ENCODE measurements at places on chromosomes 12 and 14.

DNA sequence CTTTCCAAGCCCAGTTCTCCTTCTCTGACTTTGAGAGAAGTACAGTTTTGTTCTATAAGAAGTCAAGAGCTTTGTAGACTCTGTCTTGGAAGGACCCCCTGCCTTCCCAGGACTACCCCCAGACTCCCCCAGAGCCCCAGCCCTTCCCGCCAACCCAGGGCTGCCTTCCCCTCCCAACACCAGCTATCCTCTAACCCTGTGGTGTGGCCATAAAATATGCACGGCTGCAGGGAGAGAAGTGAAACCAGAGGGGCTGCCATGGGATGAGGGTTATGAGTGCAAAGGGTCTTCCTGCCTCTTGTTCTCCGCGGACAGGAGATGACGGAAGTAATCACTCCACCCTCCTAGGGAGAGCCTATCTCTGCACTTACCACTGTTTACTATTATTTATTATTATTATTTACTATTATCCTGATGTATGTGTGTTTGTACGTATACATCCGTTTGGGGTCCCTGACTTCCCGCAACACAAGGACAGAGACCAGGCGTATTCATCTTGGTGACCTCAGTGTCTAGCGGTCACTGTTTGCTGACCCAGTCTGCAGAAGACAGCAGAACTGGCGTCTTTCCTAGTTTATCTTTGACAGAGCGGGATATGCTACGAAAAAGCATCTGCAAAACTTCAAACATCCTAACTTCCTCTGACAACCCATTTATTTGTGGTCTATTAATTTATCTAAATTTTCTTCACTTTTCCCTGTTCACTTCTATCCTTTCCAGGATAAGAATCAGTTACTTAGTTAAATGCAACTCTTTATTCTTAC, 3.5 kb upstream of the SCNN1A start:
- no peak for DNase-seq

- DNase-seq = no peak
Observed at GRCh38 chr12:47990351-47991105, 13.7 kb downstream of the COL2A1 start.

- no peak for DNase-seq
Observed at GRCh38 chr12:60926256-60926655, 1330.4 kb downstream of the SLC16A7 start.

DNA sequence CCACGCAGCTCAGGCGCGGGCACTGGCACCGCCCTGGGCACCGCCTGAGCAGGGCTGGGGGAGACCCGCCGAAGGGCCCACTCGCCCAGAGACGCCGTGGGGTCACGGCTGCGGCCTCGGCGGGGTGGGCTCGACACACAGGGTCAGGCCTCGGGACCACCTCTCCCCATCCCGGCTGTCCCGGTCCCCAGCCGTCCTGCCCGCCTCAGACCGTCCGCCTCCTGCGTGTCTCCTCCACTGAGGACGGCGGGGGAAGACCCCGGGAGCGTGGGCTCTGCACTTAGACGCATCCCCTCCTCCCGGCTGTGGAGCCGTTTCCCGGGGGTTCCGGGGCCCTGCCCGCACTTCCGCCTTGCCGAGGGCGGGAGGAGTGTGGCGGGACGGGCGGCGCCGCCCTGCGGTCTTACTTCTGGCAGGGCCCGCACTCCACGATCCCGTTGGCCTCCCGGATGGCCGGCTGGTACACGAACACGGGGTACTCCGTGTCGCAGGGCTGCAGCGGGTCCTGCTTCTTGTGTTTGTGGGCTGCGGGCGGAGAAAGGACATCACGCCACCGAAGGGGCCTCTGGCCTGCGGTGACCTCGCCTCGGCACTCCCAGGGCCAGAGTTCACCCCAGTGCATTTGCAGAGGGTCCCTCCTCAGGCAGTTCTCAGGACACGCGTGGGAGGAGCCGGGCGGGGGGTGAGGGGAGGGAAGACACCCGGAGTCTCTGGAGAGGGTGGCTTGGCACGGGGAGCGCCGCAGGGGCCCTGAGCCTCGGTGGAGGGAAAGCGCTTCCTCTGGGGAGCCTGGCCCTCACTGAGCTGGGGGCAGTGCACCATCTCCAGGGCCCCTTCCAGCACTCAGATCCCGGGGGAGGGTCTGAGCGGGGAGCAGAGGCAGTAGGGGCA, 23.1 kb upstream of the LRTM2 start:
- DNase-seq = no peak

DNA sequence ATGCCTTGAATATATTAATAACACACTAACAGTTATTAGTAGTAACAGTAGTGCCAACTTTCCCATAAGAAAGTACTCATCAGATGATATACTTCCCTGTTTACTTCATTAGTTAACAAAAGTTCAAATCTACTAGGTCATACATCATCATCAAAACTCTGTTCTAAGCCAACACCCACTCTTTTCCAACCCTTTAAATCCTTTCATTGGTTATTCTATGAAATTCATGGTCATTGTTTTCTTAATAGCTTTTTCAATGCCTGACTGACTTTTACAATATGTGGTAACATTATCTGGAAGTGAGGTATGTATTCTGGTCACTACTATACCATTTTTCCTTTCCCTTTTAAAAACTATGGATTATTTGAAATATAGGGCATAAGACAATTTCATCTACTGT, 9.7 kb downstream of the NTS start:
- DNase-seq = no peak

DNA sequence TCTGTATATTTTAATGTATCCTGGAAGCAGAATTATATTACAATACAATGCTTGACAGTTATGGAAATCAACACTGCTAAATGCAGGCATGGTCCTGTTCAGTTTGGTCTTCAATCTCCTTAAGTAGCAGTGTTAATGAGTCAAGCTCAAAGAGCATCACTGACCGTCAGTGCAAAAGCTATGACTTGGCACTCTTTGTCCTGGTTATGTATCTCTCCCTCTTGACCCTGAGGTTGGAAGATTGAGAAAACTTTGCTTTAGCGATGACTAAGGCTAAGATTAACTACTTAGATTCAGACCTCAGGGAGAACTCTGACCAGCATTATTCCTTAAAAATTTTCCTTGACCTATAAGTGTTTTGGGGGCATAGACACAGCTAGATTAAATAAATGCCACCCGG, 10.9 kb downstream of the CLEC7A start:
- no peak for DNase-seq

DNA sequence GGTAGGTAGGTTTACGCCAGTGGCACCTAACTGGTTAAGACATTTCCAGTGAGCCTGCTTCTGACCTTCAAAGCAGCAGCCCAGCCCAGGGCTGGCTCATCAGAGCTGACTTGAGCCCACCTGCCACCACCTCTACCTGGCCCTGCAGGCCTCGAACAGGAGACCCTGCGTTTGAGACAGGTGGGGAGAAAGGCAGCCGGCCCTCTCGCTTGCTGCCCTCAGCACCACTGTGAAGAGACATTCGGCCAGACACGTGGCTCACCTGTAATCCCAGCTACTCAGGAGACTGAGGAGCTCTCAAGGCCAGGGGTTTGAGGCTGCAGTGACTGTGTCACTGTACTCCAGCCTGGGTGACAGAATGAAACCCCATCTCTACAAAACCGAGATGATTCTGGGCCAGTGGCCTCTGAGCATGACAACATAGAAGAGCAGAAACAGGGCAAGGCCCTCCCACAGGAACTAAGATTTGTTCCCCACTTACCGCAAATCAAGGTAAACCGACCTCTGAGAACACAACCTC, 74.2 kb downstream of the TESC start:
- DNase-seq = no peak

GRCh38 chr12:15859116-15859515, 23.1 kb upstream of the STRAP start:
- DNase-seq = no peak

DNA sequence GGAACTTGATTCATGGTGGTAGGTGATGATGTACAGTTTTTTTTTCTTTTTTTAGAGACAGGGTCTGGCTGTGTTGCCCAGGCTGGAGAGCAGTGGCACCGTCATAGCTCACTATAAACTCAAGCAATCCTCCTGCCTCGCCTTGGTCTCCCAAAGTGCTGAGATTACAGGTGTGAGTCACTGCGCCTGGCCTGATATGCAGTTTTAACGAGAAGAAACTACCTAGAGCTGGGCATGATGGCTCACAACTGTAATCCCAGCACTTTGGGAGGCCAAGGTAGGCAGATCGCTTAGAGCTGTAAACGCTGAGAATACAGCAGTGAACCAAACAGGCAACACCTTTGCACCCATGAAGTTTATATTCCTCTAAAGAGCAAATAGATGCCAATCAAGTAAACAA, 13.0 kb upstream of the VPS37B start:
- DNase-seq = no peak

DNA sequence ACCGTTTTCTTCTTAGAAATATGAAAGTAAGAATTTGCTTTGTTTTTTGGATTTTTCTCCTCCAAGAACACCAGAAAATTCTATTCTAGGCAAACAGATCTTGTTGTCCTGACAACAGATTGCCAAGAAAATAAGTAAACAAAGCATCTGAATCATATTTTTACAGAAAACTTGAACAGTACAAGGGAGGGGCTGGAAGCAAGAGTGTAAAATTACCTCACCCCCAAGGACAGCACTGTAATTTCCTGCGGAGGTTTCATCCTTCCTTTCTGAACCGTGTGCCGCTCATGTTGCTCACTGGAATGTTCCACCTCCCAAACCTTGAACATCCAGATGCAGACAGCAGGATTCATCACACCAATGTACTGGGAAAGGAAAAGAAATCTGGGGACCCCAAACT, 5.4 kb upstream of the CAMKK2 start:
- no peak for DNase-seq

GRCh38 chr14:59354666-59355065, 110.5 kb downstream of the GPR135 start:
- DNase-seq = no peak

Measured in foreskin melanocyte (primary cell).